ENCODE measurements at places on chromosomes 16 and 17. TPM values are rescaled to one million over a fixed set of nuclear protein-coding genes. Genes with fewer than 3 reads are reported as not detected.
A peak's percentile ranks its signal among the peaks of the same experiment; 100 is the strongest.

- DNase-seq: no peak
Observed at GRCh38 chr16:49078571-49078970, 203.1 kb downstream of the CBLN1 start.

GRCh38 chr16:81445966-81446906, 1.6 kb downstream of the CMIP start:
- DNase-seq: peak; percentile 41

ABCC1 gene
- 49.3 TPM for total RNA-seq

MLX gene
- 47.2 TPM for total RNA-seq

LGALS9 gene
- not detected for total RNA-seq

DNA sequence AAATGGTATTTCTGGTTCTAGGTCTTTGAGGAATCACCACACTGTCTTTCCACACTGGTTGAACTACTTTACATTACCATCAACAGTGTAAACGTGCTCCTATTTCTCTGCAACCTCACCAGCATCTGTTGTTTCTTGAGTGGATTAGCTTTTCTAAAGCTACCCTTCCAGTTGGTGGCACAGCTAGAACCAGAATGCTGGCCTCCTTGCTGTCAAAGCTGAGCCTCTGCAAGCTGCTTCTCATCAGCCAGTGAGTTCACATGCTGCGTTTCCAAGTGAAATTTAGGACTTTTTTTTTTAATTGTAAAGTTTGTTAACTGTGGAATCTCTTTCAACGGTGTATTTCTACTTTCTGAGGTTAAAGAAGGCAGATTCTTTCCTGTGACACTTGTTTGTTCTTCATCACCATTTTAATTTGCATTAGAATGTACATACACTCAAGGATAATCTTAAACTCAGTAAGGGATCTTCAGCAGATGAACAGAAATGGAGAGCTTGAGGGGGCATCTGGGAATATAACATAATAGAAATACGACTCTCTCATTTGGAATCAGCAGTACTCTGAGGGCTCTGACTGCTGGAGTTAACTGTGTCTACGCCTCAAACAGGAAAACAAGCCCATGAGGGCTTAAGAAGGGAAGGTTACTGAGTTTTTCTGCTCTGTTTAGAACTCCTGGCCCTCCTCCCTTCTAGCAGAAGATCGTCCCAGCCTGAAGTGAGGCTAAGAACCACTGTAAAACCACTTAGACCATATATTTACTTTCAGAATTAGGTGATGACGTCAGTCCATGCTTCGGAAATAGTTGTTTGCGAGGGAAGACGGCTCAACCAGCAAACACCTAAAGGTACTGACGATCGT, 148.4 kb upstream of the FAM20A start:
- DNase-seq: no peak

DNA sequence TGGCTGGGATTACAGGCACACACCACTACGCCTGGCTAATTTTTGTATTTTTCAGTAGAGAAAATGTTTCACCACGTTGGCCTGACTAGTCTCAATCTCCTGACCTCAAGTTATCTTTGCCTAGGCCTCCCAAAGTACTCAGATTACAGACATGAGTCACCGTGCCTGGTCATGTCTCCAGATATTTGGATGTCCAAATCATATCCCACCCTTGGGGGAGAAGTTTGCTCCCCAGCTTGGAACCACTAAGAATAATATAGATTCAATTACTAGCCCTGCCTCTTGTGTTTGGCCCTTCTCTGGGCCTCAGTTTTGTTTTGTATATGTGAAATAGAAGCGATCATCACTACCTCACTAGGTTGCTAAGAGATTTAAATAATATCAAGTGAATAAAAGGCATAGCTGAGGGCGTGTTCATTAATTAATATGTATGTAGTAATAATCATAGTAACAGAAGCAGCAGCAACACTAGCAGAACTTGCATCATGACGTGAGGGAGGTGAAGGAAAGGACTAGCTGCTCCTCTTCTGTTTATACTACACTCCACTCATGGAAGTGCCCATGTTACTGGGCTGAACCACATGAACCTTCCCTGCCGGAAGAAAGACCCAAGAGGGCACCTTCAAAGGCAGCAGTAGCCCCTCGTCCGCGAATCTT, 253.6 kb upstream of the XYLT1 start:
- DNase-seq: peak; percentile 40

ATP2A1 gene
- total RNA-seq: 0.26 TPM

OR4D1 gene
- not detected for total RNA-seq

TRIM47 gene
- 0.71 TPM for total RNA-seq

DNA sequence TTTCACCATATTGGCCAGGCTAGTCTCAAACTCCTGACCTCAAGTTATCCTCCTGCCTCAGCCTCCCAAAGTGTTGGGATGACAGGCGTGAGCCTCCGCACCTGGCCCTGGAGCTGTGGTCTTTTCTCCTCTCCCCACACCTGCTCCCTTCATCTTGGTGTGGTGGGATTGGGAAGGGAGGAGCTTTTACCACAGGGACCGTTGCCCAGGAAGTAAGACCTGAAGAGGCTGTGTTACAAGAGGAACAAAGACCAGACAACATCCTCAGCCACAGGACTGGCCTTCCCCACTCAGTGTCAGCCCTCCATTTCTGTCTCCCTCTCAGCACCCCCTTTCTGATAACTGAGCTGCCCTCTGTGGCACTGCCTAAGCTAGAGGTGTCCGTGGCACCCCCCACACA, 9.4 kb upstream of the C17orf113 start:
- no peak for DNase-seq

DNA sequence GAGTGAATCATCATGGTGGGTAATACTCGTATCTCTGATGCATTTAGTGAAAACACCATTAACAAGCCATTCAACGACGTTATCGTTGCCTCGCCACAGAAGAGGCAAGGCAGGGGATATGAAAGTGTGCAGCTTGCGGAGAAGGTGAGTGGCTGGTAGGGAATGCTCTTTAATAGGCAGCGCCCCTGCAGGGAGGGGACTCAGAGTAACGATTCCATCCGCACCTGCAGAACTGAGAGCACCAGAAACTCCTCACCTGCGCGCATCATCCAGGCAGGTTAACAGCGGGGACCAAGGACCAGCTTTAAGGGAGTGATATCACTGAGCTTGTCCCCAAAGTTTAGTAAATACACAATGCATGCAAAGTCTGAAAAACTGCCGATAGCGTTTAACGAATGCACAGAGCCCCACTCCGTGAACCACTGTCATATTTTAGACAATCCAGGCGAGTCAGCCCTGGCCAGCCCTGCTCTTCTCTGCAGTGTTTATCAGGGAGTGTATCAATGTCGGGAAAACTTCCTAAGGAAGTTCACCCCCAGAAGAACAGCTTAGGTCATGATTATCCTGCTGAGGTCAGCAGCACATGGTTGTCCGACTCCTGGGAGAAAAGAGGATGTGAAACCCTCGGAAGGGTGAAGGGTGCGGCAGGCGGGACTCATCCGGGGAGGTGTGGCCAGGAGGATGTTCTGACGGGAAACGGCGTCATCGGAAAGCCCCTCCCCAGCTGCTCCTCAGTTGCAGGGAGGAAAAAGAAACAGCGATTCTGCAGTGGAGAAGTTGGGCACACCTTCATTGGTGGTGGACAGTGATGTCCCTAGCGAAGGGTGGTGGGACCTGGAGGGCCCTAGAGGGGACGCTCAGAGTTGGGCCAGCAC, 68.5 kb upstream of the DNAH17 start:
- DNase-seq: no peak

GRCh38 chr17:48003417-48004151, 32.7 kb downstream of the CDK5RAP3 start:
- no peak for DNase-seq

GRCh38 chr16:13926891-13927290, 6.9 kb downstream of the ERCC4 start:
- no peak for DNase-seq

- DNase-seq: peak; percentile 2
Observed at GRCh38 chr17:58084317-58084981, 1.2 kb downstream of the DYNLL2 start.

PLLP gene
- total RNA-seq: not detected

CCL8 gene
- not detected for total RNA-seq

MYOCD gene
- total RNA-seq: 8.2 TPM

- peak; percentile 69 for DNase-seq
Observed at GRCh38 chr16:1019231-1020090, 37.9 kb downstream of the SOX8 start.

DNA sequence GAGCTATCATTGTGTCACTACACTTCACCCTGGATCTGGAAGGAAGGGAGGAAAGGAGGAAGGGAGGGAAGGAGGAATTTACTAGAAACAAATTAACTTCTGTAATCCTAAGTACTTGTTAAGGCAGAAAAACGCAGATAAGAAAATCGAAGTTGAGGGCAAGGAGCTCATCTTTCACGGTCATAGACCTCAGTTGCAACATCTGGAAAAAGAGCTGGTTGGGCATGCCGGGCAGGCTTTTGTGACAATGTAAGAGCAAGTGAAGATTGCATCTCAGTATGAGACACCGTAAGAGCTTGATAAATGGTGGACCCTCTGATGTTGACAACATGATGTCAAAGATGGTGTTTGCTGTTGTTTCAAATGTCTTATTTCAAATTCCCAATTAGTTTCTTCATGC, 721.5 kb downstream of the MAF start:
- DNase-seq: no peak

KRTAP1-5 gene
- 106 TPM for total RNA-seq

DNA sequence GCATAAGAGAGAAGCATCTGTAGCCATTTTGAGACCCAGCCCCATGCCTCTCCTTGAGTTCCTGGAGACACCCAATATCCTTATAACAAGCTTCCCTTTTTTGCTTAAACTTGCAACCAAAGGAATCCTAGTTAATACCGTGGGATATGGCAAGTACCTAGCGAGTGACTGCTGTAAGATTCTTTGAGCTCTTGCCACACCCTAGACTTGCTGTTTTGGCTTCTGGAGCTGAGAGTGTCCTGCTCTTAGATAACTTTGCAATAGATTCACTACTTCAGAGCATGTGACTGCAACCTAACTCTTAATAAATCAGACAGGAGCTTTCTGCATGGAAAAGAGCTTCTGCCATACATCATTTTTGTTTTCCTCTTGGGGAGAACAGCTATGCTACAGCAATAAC, 58.3 kb downstream of the AKAP1 start:
- DNase-seq: no peak

- DNase-seq: no peak
Observed at GRCh38 chr17:18100616-18101015, 7.9 kb upstream of the MYO15A start.

PRAC1 gene
- total RNA-seq: not detected

CHRNE gene
- total RNA-seq: not detected

- no peak for DNase-seq
Observed at GRCh38 chr16:15043344-15043743, 12.5 kb downstream of the NTAN1 start.

DNA sequence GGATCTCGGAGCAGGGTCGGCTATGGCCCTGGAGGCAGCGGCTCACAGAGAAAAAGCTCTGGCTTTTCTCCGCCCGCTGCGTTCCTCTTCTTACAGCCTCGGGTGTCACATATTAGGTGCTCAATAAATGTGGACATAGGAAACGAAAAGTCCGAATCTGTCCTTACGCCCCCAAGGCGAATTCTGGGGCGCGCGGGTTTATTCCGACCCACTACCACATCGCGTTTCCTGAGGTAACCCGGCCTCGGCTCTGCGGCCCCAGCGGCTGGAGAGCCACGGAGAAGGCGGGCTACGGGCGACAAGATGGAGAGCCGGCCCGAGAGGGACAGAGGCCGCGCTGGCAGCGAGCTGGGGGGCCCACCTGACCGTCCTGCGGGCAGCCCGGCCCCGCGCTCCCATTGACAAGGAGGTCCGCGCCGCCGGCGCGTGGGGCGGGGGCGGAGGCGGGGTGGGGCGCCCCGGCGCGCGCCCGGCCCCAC, 573 bp upstream of the GNAO1 start:
- no peak for DNase-seq

DNA sequence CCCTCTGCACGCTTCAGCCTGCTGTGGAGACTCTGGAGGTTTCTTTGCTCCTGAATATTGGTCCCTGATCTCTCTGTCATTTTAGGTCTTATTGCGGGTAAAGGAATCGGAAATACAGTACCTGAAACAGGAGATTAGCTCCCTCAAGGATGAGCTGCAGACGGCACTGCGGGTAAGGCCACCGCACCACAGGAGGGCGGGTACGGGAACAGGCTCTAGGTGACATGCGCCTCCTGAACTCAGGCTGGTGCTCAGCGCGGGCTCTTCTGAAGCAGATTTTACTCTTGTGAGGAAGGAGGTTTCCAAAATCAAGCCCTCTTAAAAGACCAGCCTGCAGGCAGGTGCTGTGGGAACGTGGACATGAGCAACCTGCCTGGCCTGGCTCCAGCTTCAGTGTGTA, 29.8 kb downstream of the PLD6 start:
- no peak for DNase-seq

GRCh38 chr16:74503412-74503811, 82.1 kb upstream of the CLEC18B start:
- DNase-seq: no peak

PERCC1 gene
- not detected for total RNA-seq

GRCh38 chr17:1111599-1112443, 68.0 kb downstream of the ABR start:
- DNase-seq: no peak

DNA sequence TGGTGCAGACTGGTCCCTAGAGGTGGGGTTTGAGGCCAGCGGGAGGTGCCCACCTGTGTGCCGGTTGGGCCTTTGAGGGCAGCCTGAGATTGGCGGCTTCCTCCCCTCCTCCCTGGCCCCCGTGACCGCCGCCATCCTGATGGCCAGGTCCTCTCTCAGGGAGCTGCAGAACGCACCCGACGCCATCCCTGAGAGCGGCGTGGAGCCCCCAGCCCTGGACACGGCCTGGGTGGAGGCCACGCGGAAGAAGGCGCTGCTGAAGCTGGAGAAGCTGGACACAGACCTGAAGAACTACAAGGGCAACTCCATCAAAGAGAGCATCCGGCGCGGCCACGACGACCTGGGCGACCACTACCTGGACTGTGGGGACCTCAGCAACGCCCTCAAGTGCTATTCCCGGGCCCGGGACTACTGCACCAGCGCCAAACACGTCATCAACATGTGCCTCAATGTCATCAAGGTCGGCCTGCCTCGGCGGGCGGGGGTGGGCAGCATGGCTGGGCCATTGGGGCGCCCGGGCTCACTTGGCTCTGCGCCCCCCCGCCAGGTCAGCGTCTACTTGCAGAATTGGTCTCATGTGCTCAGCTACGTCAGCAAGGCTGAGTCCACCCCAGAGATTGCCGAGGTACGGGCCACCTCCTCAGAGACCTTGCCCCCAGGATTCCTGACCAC, 2.8 kb downstream of the GPS1 start:
- no peak for DNase-seq

SLC12A3 gene
- total RNA-seq: not detected

DNA sequence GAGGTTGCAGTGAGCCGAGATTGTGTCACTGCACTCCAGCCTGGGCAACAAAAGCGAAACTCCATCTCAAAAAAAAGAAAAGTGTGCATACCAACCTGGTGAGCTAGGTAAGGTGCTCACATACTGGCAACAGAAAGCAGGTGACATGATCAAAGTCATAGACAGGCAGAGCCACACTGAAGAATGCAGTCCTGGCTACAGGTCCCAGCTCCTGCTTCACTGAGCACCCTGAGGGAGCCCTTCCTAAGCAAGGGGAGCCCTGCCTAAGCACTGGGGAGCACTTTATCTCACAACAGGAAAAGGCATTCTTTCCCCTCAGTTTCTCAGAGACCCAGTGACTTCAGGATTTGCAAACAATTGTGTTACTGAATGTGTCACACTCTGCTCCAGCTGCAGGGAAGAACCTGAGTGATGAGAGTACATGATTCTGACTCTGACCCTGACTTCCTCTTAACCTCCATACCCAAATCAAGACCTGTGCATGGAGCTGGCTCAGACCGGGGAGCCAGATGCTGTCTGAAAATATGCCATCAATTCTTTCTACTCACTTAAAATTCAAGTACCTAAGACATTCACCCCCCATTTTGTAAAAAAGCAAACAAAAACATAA, 40.5 kb downstream of the ANKRD11 start:
- no peak for DNase-seq

ATP1B2 gene
- not detected for total RNA-seq

PIGW gene
- 12.3 TPM for total RNA-seq

GRCh38 chr17:48127371-48128051, 19.9 kb downstream of the SNX11 start:
- DNase-seq: peak; percentile 15

Data from HFFc6 (cell line).